ENCODE measurements at places on chromosomes 5 and 9. TPM values are rescaled to one million over a fixed set of nuclear protein-coding genes. Genes with fewer than 3 reads are reported as not detected.

STKLD1 gene
- 0.87 TPM for polyA plus RNA-seq

KIF4B gene
- polyA plus RNA-seq = not detected

GRCh38 chr9:121486043-121486442, 13.6 kb downstream of the GGTA1 start:
- DNase-seq = no peak

DNA sequence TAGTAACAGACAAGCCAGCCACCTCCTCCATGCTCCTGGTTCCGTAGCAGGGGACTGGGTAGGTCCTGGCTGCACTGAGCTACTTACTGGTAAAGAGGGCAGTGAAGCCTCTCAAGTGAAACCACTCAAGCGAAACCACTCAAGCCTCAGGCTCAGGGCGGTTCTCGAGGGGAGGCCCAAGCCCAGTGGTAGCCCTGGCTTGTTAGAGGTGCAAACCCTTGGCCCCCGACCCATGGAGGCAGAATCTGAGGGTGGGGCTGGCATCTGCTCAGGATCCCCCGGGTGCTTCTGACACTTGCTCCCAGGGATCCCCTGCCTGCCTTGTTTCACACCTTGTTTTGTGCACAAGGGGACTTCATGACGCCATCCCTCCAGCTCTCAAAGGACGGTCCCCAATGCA, 76.5 kb upstream of the OLFM1 start:
- DNase-seq = no peak

GRCh38 chr9:75669721-75670120, 220.8 kb upstream of the PCSK5 start:
- no peak for DNase-seq

DNA sequence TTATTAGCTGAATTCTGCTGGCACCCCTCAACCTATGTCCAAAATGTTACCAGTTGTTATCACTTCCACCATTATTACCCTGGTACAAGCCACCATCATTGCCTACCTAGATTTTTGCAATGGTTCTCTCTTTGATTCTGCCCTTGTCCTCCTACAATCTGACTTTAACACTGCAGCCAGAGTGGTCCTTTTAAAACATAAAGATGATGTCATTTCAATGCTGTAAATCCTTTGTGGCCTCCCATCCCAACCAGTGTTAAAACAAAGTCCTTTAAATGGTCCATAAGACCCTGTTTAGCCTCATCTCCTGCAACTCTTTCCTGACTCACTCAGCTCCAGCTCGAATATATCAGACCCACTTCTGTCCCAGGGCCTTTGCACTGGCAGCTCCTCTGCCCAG, 54.9 kb upstream of the FSTL4 start:
- no peak for DNase-seq

DNA sequence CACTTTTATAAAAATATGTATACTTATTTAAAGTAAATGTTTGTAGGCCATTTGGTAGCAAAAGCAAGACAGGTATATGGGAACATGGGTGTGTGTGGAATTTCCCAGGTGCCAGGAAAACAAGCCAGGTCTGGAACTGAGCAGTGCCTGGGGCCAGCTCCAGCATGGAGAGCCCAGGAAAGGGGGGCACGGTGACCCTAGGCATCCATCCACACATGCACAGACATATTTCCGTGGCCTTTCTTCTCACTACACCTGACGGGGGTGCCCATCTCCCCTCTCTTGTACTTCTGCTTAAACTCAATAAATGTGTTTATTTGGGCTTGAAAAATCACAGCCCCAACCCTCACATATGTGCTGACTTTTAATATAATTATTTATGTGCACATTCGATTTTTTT, 31.2 kb upstream of the CXCL14 start:
- DNase-seq = no peak

- no peak for DNase-seq
Measured at GRCh38 chr9:94613003-94613402, 19.4 kb upstream of the FBP2 start.

- no peak for DNase-seq
Measured at GRCh38 chr5:24999732-25000131, 355.0 kb upstream of the CDH10 start.

DNA sequence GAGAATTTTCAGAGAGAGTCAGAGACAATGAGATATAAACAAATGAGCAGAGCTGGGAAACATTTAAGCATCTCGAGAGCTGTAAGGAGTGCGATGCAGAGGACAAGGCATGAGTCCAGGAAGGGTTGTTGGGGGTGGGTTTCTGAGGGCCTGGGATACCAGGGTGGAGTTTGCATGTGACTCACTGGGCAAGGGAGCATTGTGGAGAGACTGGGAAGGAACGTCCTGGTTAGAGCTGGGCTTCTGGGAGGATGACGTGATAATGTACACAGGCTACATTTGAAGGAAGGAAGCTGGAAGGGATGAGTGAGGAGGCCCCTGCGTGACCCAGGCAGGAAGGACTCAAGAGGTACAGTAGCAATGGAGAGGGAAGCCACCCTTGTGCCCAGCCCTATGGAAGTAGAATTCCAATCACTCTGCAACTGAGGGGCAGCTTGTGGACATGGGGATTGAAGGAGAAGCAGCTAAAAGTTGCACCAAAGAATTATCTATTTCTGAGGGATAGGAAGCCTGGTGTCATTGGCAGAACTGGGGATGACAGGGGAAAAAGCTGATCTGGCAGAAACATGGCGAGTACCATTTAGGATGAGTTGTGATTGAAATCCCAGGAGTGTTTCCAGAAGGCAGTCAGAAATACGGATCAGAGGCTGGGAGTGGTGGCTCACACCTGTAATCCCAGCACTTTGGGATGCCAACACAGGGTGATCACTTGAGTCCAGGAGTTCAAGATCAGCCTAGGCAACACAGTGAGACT, 59.3 kb upstream of the AFAP1L1 start:
- DNase-seq = no peak
